ENCODE measurements at places on chromosomes 16 and 17. TPM values are rescaled to one million over a fixed set of nuclear protein-coding genes. Genes with fewer than 3 reads are reported as not detected.

CRYBA1 gene
- not detected for total RNA-seq

RNF157 gene
- total RNA-seq, result 0.22 TPM

KRTAP9-8 gene
- total RNA-seq, result not detected

ABCC12 gene
- total RNA-seq, result not detected

KLHL10 gene
- total RNA-seq, result not detected
